Stimulated activated CD4-positive, alpha-beta T cell treated with anti-CD3 and anti-CD28 coated beads, Interleukin-4, amount 100 ng/mL, for 4 hours (primary cell): ENCODE measurements at places on chromosomes 13 and 19.

DNA sequence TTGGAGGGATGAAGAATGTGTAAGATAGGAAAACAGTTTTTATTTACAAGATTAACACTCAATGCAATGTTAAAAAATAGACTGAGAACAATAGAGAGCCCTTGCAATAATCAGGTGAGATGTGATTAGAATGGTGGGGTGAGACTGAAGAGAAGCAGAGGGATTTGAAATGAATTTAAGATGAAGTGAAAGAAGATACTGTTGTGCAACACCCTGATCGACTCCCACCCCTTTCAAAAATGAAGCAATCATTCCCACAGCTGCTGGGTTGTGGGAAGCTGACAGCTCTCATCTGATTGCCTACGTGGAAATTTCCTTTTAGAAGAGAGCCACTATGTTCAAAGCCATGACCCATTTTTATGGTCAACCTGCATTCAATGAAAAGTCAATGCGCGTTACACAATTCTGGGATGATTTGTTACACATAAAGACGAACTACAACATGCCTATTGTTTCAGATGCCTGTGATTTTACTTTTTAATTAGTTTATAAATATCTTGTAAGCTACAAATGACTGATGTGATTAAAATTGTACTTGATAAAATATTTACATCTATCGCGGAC is 1374.8 kb downstream of the PCDH9 start:
- no peak for DNase-seq

DNA sequence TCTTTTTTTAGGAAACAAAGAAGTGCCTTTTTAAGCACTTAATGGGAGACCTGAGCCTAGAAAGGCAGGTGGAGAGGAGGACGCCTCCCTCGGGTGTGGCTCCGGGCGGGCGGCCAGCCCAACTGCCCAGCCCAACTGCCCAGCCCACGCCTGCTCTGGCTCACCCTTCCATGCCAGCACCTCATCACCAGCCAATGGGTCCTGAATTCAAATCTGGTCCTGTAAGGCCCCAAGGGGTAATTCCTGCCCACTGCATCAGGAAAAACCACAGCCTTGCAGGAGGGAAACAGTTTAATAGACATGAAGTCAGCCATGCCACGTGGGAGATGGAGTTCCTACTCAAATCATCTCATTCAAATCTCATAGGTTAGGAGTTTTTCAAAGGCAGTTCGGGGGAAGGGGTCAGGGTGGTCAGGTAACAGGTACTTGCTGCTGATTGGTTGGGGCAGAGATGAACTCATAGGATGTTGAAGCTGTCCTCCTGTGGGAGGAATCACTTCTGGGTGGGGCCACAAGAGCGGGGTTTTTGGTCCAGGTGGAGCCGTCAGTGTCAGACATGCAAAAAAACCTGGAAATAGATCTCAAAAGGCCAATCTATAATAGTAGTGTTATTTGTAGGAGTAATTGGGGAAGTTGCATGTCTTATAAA is 64.9 kb downstream of the HSPH1 start:
- DNase-seq: no peak

DNA sequence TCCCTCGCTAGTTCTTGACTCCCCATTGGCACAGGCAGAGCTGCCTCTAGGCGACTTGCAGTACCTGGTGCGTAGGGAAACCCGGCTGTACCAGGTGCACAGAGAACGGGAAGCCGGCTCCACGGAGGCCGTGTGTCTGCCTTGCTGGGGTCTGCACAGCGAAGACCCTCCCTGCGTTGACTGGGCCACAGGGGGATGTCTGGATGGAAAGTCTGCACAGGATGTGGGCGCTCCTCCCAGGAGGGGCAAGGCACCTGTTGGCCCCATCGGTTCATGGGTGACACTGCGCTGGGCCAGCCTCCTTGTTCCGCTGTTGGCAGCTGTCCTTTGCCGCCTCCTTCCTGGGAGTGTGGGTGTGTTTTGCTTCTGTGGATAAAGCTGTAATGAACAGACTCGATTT is 138.3 kb downstream of the TEX29 start:
- DNase-seq: no peak

- no peak for DNase-seq
These were observed 15.4 kb upstream of the CCNP start for GRCh38 chr19:40241809-40242384.

- no peak for DNase-seq
These were observed 15.2 kb downstream of the ZNF473 start for GRCh38 chr19:50040967-50041366.

DNA sequence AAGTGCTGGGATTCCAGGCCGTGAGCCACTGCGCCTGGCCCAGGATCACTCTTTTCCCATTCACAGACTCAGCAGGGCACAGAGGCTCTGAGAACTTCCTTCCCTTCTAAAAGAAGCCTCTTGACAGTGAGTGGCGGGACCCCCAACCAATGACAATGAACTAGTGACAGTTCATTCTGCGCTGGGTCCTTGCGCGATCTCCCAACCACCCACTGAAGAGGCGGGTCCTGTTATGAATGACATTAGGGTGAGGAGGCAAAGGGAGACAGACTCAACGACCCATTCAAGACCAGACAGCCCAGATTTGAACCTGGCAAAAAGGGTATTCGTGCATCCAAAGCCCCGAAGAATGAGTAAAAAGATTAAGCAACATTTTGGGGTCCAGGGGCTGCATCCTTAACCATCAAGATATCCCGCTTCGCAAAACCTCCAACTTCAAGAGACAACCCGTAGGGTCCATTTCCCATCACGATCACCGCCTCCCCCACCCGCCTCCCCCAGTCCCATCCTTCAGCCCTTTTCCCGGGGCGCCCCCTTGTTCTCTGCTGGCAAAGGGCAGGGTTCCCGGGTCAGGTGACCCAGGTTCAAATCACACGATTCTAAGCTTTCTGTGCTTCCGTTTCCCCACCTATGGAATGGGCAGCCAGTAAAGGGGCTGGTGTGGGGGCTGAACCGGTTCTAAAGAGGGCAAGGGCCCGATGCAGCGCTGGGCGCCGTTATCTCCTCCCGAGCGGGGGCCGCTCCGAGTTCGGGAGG is 719 bp downstream of the SUGP2 start:
- peak; percentile 68 for DNase-seq

DNA sequence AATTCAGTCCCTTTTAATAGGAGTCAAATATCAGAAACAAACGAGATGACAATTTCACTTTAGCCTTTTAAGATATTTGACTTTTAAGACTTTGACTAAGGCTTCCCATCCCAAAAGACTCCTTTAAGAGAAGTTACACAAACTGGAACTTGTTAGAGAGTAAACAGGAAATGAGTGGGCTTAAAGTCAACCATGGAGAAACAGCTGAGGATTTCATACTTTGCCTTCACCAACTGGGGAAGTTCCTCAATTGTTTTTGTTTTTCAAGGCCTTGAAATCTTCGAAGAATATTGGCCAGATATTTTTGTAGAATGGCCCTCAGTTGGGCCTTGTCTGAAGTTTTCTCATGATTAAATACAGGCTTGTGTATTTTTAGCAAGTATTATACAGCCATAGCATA is 227.3 kb downstream of the POU4F1 start:
- no peak for DNase-seq

DNA sequence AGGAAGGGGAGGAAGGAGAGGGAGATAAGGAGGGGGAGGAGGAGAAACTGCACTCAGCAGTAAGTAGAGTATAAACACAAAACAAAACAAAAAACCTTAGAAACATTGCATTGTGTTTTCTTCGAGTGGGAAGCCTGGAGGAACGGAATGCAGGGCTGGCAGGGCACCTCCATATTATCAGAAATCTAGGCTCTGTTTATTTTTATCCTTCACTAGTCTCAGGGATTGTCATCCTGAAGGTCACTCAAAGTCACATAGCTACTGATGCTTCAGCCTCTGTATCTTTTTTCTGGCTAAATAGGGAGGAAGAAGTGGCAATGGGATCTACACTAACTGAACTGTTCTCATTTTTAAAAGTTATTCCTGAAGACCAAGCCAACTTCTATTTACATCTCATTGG is 467.8 kb downstream of the KCTD12 start:
- no peak for DNase-seq

DNA sequence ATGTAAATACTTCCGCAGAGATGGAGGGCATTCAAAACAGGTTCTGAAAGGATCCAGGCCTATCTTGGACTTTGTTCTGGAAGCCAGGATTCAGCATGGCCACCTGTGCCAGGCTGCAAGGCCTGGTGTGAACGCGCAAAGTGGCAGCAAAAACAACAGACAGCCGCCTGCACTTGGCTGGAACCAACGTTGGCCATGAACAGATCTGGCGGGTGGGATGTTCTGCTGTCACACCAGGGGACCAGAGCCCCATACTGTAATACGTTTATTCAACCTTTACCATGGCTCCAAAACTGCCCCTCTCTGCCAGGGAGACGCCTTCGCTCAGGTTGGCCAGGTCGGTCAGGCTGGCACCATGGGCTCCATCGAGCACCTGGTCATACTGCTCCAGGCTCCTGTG is 69.7 kb downstream of the EPS15L1 start:
- DNase-seq: no peak

- no peak for DNase-seq
These were observed 2.4 kb upstream of the URI1 start for GRCh38 chr19:29939628-29940027.

- no peak for DNase-seq
These were observed 44.0 kb downstream of the KLF2 start for GRCh38 chr19:16368385-16369305.

DNA sequence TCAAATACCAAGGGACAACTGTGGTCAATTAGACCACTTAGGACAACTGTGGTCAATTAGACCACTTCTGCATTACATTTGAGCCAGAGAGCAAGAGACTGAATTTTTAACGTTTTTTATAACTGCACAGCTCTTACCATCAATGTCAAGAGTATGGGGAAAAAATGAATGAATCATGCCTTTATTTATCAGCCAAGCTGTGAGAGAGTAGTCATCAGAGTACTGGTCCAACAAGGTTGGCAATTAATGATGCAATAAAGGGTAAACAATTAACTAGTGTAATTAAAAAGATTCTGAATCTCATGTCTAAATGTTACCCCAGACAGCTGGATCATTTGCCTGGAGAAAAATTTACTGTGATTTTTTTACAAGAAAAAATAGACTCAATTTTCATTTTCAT is 381.1 kb downstream of the LIG4 start:
- DNase-seq: no peak

DNA sequence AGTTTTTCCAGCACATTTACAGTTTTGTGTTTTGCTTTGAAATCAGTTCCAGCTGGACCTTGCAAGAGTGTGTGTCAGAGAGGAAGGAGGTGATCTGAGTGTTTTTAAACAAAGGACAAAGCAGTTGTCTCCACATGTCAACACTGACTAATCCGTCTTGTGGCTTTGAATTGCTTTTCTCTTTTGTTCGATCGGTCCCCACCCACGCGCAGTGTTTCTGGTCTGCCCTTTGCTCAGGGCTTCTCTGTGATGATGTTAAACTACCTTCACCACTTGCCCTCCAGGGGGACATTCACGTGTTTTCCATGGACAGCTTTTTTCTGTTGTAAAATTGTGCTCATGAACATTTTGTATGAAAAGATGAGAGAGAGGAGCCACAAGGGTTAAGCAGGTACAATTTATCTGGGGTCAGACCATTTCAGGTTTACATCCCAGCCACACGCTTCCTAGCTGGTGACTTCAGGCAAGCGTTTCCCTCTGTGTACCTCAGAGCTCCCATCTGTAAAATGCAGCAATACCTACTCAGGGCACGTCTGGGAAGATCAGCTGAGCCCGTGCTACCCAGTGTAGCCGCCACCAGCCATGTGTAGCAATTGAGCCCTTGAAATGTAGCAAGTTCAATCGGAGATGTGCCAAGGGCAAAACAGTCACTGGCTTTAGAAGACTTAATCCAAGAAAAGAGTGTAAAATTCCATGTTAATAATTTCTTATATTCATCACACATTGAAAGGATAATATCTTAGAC is 13.5 kb upstream of the PLA2G4C start:
- no peak for DNase-seq

- no peak for DNase-seq
These were observed 2.2 kb downstream of the GPC5 start for GRCh38 chr13:91400671-91401070.

DNA sequence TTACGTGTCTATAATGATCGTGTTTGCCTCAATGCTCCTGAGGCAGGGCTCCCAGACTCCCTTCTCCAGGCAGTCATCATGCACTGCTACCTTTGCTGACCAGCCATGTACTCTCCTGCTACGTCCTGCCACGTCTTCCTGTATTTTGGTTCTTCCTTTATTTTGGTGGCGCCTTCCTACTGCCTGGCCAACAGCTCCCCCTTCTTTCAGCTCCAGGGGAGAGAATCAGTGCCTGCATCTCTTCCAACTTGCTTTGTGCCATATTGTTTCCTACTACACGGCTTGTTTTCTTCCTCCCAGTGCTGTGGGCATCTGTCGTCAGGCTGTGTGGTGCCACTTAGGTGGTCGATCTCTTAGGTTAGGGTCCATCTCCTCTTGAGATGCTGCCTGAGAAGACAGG is 96.2 kb downstream of the FGF9 start:
- no peak for DNase-seq

DNA sequence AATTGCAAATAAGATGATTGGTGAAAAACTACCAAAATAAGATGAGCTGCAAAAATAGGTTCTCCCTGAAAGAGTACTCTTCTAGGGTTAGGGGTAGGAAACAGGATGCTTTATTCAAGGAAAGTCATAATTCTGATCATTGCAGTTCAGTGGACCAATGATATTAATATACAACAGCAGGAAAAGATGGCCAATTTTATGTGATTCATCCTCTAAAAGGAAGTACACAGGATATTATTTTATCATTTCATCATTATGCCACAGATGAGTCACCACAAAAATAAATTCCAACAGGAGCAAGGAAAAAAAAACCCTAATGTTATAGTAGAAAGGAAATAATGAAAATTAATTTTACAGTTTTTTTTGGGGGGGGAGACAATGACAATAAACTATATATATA is 205.0 kb downstream of the NALCN start:
- DNase-seq: no peak

DNA sequence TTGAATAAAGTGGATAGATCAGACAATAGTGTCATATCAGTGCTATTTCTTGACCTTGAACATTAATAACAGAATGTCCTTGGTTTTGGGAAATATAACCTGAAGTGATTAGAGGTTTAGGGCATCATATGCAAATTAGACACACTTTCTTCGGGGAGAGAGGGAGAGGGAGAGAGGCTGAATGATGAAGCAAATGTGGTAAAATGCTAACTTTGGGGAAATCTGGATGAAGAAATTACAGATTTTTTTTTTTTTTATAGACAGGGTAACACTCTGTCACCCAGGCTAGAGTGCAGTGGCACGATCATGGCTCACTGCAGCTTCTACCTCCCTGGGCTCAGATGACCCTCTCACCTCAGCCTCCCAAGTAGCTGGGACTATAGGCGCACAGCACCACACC is 3.9 kb upstream of the NCR1 start:
- DNase-seq: no peak
